ENCODE measurements at places on chromosomes 3 and 15.
A peak's percentile ranks its signal among the peaks of the same experiment; 100 is the strongest.

DNA sequence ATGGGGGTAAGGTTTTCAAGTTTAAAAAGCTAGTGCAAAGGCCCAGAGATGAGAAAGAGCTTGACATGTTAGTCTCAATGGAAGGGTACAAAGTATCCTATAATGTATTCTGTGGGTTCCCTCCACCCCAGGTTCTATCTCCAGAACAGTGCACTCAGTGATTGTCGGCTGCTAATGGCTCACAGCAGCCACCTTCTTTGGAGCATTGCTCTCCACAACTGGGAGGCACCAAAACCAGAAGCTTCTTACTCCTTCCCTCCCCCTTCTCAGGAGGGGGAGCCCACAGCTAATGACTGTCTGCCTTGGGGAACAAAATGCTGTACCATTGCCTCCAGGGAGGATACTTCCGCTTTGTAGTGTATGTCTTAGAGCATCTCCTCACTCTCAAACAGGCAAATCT, 439.4 kb upstream of the RBMS3 start:
- DNase-seq, result no peak

DNA sequence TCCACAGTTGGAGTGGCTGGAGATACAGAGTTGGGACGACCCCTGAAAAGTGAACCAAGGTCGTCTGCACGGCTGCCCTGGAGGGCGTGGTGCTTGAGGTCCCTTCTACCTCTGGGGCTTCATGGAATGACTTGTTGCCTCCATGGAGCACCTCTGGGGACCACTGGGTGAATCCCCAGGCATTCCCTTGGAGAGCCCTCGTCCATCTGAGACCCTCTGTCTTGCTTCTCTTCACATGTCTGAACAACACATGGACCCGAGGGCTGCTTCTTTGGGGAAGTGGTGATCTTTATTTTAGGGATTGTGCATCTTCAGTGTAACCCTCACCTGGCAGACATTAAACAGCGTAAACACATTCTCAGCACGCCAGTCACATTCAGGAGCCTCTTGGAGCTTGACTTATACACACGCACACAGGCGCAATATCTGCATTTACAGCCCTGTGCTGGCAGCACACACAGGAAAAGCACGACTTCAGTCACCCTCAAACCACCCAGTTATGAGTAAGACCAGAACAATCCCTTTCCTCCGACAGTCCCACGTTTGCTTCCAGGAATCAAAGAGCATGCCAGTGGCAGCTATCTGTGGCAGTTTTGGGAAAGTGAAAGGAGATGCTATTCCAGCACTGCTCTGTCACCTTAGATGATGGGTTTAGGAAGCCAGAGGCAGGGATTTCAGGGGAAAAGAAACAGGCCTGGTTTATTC, 12.6 kb downstream of the FAM107A start:
- DNase-seq, result peak; percentile 90

GRCh38 chr3:126529585-126530170, 5.7 kb downstream of the CHST13 start:
- DNase-seq, result no peak

- no peak for DNase-seq
Observed at GRCh38 chr15:85534031-85534430, 153.6 kb downstream of the AKAP13 start.

DNA sequence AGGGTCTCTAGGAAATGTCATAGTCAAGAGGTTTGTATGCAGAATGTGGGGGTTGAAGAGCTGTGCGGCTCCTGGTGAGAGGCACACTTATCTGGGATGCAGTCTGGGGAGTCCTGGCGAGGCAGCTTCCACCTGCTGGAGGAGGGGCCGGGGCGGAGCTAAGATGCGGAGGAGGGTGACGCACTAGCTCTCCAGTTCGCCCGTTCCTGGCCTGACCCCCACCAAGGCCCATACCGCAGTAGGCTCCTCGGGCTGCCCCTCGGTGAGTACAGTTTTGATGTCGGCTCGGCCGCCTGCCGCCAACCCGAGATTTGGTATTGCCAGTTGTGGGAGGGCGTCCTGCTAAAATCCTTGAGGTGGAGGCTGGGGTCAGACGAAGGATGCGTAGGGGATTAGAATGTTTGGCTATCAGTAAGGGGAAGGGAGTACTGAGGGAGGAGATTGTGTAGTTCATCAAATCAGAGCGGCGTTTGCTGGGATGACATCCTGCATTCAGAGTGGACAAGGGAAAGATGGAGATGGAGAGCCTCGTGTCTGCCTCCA, at the start of gene SCG5:
TSS of gene SCG5 (plus strand) at position 194 of the 543 bp plus-strand sequence. CDS start 1,883 bp downstream, outside the sequence.
- DNase-seq, result no peak

DNA sequence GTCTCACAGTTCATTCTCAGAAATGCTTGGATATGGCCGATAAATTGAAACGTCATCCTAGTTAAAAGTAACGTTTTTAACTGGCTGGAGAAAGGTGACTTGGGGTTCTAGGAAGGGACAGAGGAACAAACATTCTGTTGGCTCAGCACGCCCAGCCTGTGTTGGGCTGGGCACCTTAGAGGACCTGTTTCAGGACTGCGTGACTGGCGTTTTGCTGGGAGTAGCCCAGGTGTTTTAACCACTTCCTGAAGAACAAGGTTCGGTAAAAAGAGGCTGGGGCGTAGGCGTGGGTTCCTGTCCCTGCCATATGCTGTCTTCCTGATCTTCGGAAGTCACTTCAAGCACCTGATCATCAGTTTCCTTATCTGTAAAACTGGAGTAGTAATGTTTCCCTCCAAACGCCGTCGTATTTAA, 1.1 kb upstream of the TLNRD1 start:
- no peak for DNase-seq

DNA sequence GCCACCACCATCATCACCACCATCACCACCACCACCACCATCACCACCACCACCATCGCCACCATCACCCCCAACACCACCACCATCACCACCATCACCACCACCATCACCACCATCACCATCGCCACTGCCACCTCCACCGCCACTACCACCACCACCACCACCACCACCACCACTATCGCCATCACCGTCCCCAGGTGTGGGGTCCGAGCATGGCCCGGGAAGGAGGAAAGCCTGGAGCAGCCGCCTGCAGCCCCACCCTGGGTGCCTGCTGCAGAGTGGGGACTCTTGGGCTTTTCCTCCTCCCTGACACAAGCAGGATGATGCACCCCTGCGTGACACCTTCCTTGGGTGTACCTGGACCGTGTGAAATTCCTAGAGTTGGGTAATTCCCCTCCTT, 43.9 kb downstream of the MUC4 start:
- DNase-seq, result no peak

GRCh38 chr3:12318758-12319621, 30.1 kb downstream of the PPARG start:
- no peak for DNase-seq

DNA sequence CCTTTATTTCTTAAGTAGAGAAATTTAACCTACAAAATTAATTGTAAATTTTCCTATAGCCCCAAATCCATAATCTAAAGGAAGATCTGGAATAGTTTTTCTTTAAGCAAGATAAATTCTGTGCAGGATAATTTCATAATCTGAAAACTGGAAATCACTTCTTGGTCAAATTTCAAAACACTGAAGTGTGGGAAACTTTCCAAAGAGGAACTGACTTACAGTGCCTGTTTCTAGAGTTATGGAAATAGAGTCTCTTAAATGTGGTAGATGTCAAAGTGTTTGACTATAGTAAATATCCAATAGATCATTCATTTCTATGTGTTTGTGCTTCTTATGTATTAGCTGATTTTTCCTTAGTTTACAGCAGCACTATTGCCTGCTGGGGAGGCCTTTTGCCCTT, 1.6 kb upstream of the P2RY13 start:
- no peak for DNase-seq

GRCh38 chr15:77575203-77575934, 57.3 kb downstream of the LINGO1 start:
- DNase-seq, result no peak

Data from RCC 7860 (cell line).